Stimulated activated CD8-positive, alpha-beta memory T cell treated with anti-CD3 and anti-CD28 coated beads, Interleukin-7, amount 100 ng/mL, for 48 hours (primary cell): ENCODE measurements at places on chromosomes 2 and 18.

- DNase-seq = no peak
Measured at GRCh38 chr2:225379856-225380255, 19.7 kb upstream of the NYAP2 start.

- DNase-seq = no peak
Measured at GRCh38 chr2:226211439-226211838, 588.2 kb downstream of the IRS1 start.

DNA sequence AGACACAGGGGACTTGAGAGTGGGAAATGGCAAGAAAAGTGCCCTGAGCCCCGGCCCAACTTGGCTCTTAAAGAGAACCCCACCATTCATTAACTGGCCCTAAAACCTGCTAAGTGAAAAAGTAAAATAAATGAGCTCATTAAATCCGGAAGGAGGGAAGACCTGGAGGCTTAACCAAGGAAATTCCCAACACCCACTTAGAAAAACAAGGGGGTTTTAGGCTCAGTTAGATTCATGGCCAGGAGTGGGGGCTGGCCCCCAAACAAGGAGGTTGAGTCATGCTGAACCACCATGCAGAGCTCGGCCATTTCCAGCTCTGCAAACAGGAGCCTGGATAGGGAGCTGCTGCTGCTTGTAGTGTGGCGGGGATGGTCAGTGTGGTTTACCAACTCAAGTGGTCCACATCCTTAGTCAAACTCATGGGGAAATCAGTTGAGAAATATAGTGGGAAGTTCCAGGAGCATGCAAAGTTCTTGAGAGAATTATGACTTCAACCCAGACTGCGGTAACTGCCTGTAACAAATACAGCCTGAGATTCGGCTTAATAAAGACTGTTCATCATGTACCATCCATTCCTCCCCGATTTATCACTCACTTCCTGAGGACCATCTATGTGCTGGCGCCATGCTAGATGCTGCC lies 39.7 kb upstream of the MRPL19 start:
- DNase-seq = no peak

GRCh38 chr2:54545702-54546450 lies 89.7 kb downstream of the SPTBN1 start:
- DNase-seq = no peak

GRCh38 chr2:170411660-170412059 lies 233.7 kb downstream of the MYO3B start:
- no peak for DNase-seq

- DNase-seq = no peak
Measured at GRCh38 chr2:1784087-1784486, 39.8 kb upstream of the PXDN start.

DNA sequence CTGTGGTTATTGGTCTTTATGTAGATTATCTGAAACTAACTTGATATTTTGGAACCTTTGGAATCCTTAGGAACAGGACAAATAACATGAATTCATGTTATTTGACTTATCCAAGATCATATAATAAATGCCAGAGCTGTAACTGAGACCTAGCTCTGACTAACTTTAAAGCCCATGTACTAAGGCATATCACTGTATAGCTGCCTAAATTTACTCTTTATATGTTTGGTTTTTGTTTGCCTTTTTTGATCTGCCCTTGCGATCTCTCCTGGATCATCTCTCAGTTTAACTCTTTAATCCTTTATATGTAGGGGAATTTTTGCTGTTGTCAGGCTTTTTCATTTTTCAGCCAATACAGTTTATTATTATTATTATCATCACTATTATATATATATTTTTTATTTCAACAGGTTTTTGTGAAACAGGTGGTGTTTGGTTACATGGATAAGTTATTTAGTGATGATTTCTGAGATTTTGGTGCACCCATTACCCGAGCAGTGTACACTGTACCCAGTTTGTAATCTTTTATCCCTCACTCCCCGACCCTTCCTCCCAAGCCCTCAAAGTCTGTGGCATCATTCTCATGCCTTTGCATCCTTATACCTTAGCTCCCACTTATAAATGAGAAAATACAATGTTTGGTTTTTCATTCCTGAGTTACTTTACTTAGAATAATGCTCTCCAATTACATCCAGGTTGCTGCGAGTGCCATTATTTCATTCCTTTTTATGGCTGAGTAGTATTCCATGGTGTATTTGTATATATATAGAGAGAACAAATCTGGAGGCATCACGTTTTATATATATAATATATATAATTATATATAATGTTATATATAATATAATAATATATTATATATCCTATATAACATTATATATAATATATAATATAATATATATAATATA lies 48.9 kb downstream of the APLF start:
- DNase-seq = no peak

GRCh38 chr2:1377473-1377872 lies 35.8 kb upstream of the TPO start:
- no peak for DNase-seq

DNA sequence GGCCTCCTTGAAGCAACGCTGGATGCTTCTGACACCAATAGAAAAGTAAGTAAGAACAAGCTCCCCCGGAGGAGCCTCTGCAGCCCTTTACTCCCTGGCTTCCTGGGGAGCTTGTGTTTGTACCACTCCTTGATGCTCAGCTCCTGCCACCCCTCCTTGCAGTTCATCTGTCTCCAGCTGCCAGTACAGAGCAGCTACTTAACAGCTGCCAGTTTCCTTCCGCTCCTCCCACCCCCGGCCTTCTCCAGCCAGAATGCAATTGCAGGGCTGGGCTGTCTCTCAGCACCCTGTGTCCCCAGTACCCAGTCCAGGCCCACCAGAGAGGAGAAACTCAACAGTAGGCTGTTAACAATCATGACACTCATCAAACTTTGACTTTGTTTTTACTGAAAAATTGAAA lies 109.4 kb downstream of the AOX1 start:
- no peak for DNase-seq

- DNase-seq = no peak
Measured at GRCh38 chr2:121253021-121253673, 31.9 kb downstream of the TFCP2L1 start.

- DNase-seq = no peak
Measured at GRCh38 chr2:139369423-139370409, 589.5 kb upstream of the NXPH2 start.

DNA sequence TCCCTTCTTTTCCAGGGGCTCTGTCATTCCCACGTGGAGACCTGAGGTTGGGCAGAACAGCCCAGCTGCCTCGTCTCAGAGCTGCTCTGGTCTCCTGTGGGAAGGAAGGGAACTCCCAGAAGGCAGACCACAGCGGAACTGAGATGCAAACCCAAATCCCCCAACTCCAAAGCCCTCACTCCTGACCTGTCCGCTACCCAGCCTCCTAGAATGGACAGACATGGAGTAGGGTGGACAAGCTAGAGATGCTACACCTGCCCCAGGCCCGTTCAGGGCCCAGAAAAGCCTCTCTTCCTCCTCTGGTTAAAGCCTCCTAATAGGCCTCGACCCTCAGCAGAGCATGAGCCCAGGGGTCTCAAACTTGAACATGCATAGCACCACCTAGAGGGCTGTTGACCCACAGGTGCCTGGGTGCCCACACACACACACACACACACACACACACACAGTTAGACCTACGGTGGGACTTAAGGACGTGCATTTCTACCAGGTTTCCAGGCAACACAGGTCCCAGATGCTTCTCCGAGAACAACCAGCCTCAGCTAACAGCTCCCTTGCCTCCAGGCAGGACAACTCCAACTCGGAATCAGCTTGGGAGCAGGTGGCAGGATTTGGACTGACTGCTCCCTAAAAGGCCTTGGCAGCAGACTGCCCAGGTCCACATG lies 93.5 kb downstream of the TNS1 start:
- no peak for DNase-seq

GRCh38 chr2:239889641-239890121 lies 135.5 kb downstream of the NDUFA10 start:
- DNase-seq = no peak

DNA sequence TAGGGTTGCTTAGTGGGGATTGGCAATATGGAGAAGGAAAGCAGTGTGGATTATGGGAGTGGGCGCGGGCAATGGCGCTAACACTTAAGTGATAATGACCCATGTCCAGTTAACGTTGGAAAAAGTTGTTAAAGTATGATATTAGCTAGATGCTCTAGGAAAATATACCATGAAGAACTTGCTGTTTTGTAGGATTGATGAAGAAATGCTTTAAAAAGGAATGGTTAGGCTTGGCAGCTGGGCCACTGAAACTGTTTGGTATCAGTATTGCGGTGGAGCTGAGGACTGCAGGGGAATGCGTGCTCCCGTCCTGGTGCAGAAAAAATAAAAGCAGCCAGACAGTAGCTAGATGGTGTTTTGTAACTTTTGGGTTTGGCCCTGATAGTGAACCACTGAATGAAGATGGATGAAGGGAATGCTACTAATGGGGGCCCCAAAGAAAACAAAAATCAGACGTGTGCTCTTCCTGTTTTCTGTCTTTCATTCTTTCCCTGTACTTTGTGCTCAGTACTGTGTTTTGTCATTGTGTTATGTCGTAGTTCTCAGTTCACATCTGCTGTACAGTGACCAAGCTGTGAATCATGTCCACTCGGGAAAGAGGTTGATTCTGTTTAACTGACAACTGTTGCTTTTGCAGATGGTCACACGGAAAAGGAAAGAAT lies 999 bp downstream of the INSIG2 start:
- DNase-seq = no peak

GRCh38 chr2:185738679-185739472 lies at the start of gene FSIP2:
TSS of gene FSIP2 (plus strand) at chr2:185738804. CDS start at chr2:185738895, 91 bp downstream.
- DNase-seq = peak; percentile 29

DNA sequence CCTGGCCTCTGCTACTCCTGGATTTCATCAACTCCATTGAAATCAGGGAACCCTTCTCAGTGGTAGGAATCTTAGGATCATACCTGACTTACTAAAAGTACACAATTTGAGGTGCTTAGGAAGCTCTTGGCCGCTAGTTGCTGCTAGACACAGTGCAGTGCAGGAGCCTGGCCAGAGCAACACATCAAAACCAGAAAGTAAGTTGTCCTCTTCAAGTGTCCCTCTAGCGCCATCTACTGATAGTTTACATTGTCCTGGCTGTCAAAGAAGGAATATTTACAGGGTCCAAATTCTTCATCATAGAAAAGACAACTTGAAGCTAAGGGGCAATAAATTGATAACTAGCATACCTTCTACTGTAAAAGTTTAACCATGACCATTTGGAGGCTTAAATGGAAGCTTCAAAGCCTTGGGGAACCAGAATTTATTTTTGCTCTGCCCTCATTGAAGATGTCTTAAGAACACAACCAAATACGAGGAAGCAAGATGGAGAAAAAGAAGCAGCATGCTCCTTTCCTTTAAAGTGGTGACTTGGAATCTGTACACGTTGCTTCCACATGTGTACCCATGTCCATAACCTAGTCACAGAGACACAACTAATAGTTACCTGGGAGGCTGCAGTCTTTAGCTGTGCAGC lies 889.1 kb upstream of the GCFC2 start:
- no peak for DNase-seq
